ENCODE measurements at places on chromosomes 12 and 14.

- DNase-seq: no peak
These were observed 2.2 kb downstream of the SCNN1A start for GRCh38 chr12:6373022-6373787.

- no peak for DNase-seq
These were observed 61.5 kb downstream of the TMEM30B start for GRCh38 chr14:61219673-61220072.

GRCh38 chr12:24845615-24846014 is 103.3 kb downstream of the BCAT1 start:
- no peak for DNase-seq

GRCh38 chr14:65433646-65434045 is 21.1 kb downstream of the FUT8 start:
- DNase-seq: no peak

DNA sequence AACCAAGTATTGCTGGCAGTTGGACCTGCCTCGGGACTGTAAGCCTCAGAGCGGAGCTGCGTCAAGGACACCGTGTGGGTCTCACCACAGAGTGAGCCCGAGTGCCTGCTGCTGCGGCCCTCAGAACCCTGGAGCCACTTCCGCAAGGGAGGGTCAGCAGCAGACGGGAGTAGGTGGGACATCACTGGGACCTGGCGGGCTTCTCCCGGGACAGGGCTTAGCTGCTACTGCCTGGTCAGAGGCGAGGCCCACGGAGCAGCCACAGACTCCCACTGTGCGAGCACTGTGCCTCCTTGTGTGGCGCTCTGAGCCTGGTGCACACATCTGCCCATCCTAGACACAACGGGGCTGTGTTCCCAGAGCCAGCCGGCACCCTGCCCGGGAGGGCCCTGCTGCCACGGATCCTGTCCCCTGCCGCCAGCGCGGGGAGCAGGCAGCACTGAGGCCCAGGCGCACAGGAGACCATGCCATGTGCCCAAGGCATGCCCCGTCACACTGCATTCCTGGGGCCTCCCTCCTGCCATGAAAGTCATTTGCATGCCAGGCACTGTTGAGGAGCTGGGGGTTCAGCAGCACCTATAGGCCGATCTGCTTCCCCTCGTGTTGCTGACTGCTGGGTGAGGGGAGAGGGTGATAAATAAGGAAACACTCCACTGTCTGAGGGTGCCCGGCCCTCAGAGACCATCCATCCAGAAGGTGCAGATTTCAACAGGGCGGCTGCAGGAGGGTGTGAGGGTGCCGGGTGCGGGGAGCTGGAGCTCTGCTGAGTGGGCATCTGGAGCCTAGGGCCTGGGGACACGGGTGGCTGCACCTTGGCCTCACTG is 10.0 kb downstream of the HIP1R start:
- no peak for DNase-seq

DNA sequence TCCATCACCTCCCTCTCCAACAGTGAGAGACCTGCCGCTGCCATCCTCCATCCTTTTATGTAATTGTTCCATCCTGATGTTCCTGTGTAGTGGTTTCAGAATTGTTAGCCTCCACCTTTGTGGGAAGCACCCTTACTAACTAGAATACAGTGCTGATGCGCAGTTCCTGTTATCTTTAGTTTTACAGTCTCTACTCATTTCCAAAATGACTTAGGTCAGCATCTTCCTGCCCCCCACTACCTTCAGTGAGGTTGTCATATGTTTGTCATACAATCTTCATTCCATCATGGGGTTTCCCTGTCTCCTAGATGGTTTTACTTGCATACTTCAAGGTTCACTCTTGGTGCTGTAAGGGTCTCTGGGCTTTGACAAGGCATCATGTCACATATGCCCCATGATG is 69.8 kb downstream of the EML1 start:
- no peak for DNase-seq

- no peak for DNase-seq
These were observed 225.4 kb downstream of the BTG1 start for GRCh38 chr12:91920276-91920675.

- no peak for DNase-seq
These were observed 553.7 kb downstream of the FLRT2 start for GRCh38 chr14:86083616-86084015.

- no peak for DNase-seq
These were observed 48.8 kb upstream of the COL2A1 start for GRCh38 chr12:48053122-48053521.
